H4 (cell line): ENCODE measurements at places on chromosomes 11 and 22.
A peak's percentile ranks its signal among the peaks of the same experiment; 100 is the strongest.

GRCh38 chr11:86464509-86465221 lies 90.0 kb downstream of the CCDC81 start:
- no peak for DNase-seq

GRCh38 chr22:36727110-36727509 lies 23.6 kb upstream of the CACNG2 start:
- DNase-seq, result no peak

GRCh38 chr22:30188911-30189310 lies 57.6 kb downstream of the LIF start:
- no peak for DNase-seq

GRCh38 chr11:10498426-10499250 lies 42.3 kb downstream of the RNF141 start:
- no peak for DNase-seq

GRCh38 chr11:120181376-120181975 lies 29.4 kb upstream of the OAF start:
- DNase-seq, result no peak

DNA sequence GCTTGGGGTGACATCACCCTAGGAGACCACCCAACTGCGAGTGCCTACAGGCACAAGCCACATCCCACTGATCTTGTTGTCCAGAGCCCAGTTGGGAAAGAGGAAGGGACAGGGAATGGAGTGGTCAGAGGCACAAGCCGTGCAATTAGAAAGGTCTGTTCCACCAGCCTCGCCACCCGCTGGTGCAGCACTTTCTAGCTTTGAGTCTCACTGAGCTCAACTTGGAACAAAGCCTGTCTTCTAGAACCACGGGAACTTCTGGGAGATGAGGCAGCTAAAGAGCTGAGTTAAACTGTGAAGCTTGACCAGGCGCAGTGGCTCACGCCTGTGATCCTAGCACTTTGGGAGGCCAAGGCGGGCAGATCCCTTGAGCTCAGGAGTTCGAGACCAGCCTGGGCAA lies 29.3 kb downstream of the TPBGL start:
- no peak for DNase-seq

- no peak for DNase-seq
These were observed 20.2 kb downstream of the PPP6R2 start for GRCh38 chr22:50363166-50363802.

DNA sequence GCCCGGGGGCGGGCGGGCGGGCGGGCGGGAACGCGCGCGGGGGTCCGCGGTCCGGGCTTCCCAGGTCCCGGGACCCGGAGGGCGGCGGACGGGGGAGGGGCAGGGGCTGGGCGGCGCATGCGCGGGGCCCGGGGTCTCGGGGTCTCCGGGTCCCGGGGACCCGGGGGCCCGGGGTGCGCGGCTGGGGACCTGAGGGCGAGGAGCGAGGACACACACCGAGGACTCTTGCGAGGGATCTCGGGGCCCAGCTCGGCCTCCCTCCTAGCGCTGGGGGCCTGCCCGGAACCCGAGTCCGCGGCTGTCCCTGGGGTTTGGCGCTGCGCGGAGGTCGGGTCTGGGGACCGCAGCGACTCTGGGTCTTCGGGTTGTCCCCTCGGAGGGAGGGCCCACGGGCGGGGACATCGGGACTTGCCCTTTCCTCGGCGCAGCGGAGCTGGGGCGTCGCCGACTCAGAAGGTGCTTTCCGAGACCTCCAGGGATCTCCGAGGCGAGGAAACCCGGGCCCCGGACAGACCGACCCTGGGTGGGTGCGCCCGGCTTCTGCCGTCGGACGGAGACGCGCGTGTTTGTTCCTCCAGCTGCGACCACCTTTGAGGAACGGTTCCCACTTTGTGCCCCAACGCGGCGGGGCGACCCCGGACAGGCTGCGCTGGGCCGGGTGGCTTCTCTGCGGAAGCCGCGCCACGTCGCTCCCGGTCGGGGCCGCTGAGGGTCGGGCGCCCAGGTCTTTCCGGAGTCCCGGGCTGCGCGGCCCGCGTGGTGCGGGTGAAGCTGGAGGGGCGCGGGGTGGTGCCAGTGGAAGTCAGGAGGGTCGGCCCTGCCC lies 540 bp downstream of the PPARA start:
- DNase-seq, result no peak

DNA sequence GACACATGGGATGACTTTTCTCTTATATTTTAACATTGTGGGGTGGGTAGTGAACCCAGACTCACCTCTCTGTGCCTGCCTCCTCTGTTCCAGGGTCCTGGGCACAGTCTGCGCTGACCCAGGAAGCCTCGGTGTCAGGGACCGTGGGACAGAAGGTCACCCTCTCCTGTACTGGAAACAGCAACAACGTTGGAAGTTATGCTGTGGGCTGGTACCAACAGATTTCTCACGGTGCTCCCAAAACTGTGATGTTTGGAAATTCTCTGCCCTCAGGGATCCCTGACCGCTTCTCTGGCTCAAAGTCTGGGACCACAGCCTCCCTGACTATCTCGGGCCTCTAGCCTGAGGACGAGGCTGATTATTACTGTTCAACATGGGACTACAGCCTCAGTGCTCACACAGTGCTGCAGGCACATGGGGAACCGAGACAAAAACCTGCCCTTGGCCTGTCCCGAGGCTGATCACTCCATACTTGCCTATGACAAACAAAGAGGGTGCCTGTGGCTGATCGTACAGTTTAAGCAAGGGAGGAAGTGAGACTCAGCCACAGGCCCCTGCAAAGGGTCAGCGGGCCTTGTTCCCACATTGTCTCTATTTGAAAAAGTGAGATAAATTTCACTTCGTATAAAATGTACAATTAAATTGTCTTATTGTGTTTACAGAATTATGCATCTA lies 43.7 kb upstream of the TOP3B start:
- no peak for DNase-seq

DNA sequence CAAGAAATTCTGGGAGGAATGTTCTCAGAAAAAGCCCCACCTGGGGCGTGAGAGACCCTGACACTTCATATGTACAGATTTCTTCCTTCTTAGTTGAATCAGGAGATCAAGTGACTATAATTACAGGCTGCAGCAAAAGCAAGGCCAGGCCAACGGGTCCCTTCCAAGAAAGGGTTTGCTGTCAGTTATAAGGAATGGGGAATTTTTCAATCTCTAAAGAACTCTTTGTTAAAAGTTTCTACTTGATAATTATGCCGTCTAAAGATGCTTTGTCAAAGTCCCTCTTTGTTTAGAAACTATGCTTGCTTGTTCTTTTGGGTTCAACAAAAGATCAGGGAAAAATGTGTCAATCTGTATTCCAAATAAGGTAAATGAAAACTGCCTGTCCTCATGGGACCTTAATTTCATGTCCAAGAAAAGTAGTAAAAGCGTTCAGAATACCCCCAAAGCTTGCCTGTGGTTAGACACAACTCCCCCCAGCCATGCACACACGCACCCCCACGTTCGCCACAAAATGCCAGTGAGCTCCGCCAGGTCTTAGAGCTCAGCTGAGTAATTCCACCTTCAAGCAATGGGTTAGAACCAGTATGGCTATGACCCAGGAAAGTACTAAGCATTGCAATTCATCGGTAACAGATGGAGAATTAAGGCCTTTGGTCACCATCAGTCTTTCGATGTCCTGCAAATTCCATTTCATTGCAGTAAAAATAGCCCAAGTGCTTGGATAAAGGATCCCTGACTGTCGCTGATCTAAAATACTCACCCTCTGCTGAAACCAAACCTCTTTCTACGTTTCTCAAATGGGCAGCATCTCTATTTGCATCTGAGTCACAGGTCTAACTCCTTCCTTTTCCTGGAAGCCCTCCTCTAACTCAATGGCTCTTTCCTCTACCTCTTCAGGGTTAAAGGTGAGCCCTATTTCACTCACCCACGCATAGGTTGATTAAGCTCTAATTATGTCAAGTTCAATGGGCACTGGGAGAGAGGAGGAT lies 419.2 kb upstream of the SYN3 start:
- no peak for DNase-seq

DNA sequence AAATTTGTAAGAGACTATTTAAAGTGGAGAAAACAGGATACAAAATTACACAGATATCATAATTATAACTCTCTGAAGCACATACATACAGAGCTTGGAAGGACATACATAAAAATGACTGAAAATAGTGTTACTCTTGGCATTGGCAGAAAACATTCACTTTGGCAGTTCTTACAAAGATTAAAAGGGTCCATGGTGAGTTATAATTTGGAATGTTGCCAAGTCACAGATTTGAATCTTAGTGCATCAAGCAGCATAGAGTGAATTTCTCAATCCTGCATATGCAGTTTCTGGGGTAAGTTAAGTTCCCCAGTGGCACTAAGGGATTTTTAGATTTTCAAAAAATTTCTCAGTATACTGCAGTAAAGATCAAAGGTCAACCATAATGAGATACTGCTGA lies 115.9 kb downstream of the CCDC81 start:
- DNase-seq, result no peak

- no peak for DNase-seq
These were observed 237.2 kb upstream of the PLET1 start for GRCh38 chr11:112497826-112498225.

DNA sequence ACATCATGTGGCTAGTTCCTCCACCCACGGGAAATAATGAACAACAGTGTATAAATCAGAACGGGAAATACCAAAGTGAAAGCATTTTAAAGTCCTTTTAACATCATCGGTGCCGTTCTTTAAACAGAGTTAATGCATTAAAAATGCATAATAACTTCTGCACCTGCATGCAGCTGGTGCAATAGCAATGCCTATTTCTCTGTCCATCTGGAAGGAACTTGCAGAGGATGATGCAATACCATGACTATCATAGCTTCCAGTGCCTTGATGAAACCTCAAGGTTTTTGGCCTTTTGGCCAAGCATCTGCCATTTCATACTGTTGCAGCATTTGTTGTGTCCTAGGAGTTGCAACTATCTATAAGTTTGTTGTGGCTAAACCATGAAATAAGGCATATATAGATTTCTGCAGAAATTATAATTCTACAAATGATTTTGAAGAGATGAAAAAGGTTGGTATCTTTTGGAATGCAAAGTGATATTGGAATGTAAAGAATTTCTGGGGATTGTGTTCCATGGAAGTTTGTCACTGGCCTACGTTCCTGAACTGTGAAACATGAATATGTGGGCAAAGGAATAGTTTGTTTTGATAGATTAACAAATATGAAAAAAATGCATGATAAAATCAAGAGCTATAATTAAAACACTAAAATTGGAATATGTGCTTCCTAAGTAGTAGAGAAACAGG lies 9.8 kb upstream of the EIF3F start:
- peak; percentile 44 for DNase-seq

DNA sequence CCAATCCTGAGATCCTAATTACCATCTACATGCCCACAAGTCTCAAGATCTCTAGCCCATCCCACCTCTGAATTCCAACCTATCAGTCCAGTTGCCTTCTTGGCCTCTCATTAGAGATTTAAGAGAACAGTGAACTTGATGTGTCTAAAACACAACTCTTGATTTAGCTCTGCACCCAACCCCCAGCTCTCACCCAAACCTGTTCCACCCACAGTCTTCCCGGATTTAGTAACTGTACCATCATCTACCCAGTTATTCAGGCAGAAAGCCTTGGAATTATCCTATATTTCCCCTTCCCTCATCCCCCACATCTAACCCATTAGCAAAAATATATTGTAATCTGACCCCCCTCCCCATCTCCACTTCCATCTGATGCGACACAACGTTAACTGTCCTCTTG lies 24.0 kb upstream of the YWHAH start:
- DNase-seq, result no peak

- no peak for DNase-seq
These were observed 22.3 kb upstream of the CHRM4 start for GRCh38 chr11:46413760-46414465.

DNA sequence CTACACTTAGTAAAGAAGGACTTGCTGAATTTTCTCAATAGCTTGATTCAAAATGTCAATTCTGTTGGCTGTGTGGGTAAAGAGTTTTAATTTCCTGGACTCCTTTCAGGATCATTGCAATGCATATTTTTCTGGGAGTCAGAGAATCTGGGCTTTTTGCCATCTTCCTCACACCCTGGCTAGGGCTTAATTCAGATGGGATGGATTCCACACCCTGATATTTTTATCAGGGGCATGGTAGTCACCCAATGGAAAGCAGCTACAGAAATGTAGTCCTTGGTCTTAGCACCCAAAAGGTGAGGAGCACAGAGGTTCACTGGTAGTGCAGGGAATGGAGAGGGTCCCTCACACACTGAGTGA lies 79.3 kb downstream of the SGSM3 start:
- DNase-seq, result no peak

- DNase-seq, result no peak
These were observed 6.4 kb downstream of the CABP2 start for GRCh38 chr11:67516806-67517205.

DNA sequence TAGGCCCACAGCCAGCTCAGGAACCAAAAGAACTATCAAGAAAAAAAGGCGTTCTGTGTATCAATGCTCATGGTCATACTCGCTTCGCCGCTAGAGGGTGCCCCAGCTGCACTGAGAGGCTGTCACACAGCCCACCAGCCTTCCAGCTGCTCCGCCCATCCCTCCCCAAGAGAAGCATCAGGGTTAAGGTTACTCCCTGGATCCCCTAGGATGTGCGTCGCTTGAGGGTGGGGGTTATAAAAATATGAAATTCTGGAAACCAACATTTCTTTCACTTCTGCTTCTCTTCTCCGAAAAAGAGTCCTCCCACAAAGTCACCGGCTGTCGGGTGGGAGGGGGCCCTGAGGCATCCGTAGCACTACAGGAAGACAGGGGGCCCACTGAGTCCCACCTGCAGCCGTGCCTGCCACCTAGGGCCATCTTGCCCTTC lies 1.7 kb downstream of the CBX6 start:
- DNase-seq, result peak; percentile 80

GRCh38 chr22:31893460-31893859 lies 50.9 kb upstream of the YWHAH start:
- no peak for DNase-seq

DNA sequence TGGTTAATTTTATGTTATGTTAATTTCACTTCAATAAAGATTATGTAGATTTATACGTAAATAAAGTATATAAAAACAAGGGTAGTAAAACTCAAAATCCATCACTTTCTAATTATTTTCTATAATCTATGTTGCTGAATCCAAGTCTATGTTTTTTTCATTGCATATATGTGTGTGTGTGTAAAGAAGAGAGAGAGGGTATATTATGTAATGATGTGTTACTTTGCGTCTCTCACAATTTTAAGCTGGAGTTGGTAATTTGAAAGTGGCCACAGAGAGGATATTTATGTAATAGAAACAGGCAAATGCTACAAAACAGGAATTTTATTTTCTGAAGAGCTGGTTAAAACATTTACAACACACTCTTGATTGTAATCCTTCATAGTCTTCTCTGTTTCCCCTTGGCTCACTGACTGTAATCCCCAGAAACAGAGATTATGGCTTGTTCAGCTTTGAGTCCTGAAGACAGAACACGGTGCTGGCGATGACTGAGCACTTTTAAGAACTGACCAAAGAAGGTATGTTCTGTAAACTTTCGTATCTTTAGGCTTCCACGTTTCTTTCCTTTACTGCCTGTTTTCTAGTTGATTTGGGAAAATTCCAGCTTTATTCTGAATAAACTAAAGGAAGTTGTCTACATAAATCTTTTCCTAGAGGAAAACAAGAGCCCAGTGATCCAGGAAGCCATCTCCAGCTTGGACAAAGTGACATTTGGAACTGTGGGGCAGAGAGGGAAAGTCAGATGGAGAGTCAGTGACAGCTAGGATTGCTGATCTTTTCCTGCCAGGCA lies 43.6 kb downstream of the OR2AG2 start:
- no peak for DNase-seq

GRCh38 chr22:41772645-41773044 lies 27.8 kb upstream of the CCDC134 start:
- DNase-seq, result no peak
